Effector memory CD8-positive, alpha-beta T cell (primary cell): ENCODE measurements at places on chromosomes 5 and 9.
A peak's percentile ranks its signal among the peaks of the same experiment; 100 is the strongest.

GRCh38 chr5:173771121-173771724, 116.9 kb upstream of the CPEB4 start:
- DNase-seq: no peak
- H3K36me3 ChIP-seq: no peaks in the 10 kb centered on the region
- H3K4me1 ChIP-seq: peaks cover 2% of the 10 kb centered on the region

- H3K27me3 ChIP-seq: peaks cover 12% of the 10 kb centered on the region
- H3K4me3 ChIP-seq: no peak overlapping the region
- no peak for DNase-seq
- H3K27ac ChIP-seq: no peak overlapping the region
Measured at GRCh38 chr9:129776566-129776937, 23.7 kb upstream of the PTGES start.

GRCh38 chr5:109354761-109355160, 55.0 kb downstream of the PJA2 start:
- no peak for DNase-seq
- H3K27me3 ChIP-seq: no peaks in the 10 kb centered on the region
- peaks cover 16% of the 10 kb centered on the region for H3K4me1 ChIP-seq

- no peaks in the 10 kb centered on the region for H3K4me1 ChIP-seq
- H3K4me3 ChIP-seq: no peak overlapping the region
- peaks cover 7% of the 10 kb centered on the region for H3K27me3 ChIP-seq
- DNase-seq: no peak
- H3K36me3 ChIP-seq: peaks cover 3% of the 10 kb centered on the region
Measured at GRCh38 chr9:18678821-18679590, 205.1 kb downstream of the ADAMTSL1 start.

DNA sequence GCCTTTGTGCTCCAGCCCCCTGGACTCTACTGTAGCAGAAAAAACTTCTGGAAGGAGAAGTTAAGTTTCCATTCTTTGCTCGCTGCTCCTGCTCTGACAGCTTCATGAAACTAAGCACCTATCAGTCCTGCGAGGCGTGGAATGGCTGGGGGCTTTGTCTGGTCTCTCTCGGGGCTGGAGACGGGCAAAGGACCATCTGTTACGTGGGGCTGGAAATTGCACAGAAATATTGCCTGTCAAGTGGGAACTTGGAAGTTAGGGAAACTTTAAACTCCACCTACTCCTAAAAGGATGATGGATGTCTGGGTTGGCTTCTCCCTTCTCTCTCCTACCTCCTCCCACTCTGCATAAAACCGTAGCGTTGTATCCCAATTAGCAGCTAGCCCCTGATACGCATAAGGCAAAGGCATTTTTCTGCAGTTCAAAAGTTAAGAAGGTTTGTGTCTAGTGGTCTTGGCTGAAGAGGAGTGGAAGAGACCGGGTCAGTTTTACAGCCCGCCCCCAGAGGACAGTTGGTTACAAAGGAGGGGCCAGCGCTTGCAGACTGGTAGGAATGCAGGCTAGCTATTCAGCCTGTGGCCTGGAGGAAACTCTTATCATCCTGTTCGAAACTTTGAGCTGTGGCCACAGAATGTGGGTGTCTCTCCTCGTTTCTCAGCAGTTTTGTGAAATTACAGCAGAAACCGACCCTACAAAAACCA, 1.3 kb downstream of the FBXL7 start:
- H3K4me1 ChIP-seq: no peaks in the 10 kb centered on the region
- peaks cover 29% of the 10 kb centered on the region for H3K27me3 ChIP-seq
- no peaks in the 10 kb centered on the region for H3K36me3 ChIP-seq
- H3K4me3 ChIP-seq: no peak overlapping the region
- no peak overlapping the region for H3K27ac ChIP-seq
- DNase-seq: no peak

DNA sequence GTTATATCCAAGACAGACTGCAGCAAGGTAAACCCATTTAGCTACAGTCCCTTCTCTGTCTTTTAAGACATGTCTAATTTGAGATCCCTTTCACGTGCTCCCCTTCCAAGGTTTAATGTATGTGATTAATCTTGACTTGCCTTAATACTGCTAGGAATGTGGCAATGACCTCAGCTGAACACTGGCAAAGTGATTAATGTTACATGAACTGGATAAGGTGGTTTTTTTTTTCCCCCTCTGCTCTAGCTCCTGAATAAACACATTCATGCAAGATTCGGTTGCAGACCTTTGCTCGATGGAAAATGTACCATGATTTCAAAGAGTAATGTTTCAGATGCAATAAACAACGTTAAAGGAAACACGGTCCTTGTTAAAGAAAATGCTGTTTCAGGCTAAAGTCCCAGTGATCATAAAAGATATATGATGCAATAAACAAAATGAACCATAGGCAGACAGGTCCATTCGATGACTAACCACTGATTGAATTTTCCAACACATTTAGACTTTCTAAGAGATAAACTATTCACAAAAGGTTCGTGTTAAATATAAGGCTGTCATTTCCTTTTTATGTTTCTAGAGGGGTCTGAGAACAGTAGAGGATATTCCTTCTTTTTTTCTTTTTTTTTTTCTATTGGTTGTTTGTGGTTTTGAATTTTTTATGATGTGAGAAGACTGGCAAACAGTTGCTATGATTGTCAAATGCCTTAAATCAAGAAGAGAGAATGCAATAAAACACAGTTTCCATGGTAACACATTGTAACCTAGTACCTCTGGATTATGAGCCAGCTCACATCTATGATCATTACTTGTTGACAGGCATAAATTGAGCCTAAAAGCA, 44.7 kb upstream of the ZNF608 start:
- H3K4me3 ChIP-seq: no peak overlapping the region
- no peaks in the 10 kb centered on the region for H3K27me3 ChIP-seq
- H3K4me1 ChIP-seq: no peaks in the 10 kb centered on the region
- H3K27ac ChIP-seq: no peak overlapping the region

GRCh38 chr5:95241635-95242034, 43.3 kb downstream of the MCTP1 start:
- no peak overlapping the region for H3K4me3 ChIP-seq
- H3K27me3 ChIP-seq: no peaks in the 10 kb centered on the region
- H3K4me1 ChIP-seq: no peaks in the 10 kb centered on the region
- no peaks in the 10 kb centered on the region for H3K36me3 ChIP-seq
- no peak overlapping the region for H3K27ac ChIP-seq

DNA sequence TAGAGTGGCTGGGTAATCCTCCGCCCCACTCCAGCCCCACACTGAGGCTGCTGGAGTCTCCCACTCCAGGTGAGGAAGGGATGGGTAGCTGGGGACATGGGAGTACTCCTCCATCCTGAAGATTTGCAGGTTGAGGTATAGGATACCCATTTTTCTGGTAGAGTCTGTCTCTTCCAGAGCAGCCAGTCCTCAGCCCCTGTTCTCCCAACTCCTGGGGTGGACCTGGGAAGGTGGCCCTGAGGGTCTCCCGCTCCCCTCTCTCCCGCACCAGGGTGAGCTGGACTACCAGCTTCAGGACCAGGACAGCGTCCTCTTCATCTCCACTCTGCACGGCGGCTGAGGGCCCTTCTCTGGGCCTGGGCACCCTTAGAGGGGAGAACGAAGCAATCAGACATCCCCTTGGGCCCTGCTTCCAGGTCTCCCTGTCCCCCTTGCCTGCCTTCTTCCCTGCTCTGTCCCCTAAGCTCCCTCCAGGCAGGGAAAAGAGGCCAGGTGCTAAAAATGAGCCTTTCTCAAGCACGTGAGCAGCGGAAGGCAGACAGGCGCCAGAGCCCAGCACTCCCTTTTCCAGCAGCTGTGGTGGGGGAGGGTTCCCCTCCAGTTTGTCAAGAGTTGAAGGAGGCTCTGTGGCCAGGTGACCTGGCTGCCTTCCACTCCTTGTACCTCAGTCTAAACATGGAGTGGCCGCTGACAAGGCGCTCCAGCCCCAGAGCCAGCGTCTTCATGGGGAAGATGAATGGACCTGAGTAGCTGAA, 18.4 kb downstream of the URM1 start:
- H3K4me3 ChIP-seq: no peak overlapping the region
- no peaks in the 10 kb centered on the region for H3K27me3 ChIP-seq
- peaks cover 27% of the 10 kb centered on the region for H3K36me3 ChIP-seq
- no peak for DNase-seq
- no peak overlapping the region for H3K27ac ChIP-seq

GRCh38 chr5:136676685-136677084, 311.3 kb upstream of the TRPC7 start:
- H3K27ac ChIP-seq: no peak overlapping the region
- no peaks in the 10 kb centered on the region for H3K36me3 ChIP-seq
- no peaks in the 10 kb centered on the region for H3K4me1 ChIP-seq
- no peaks in the 10 kb centered on the region for H3K27me3 ChIP-seq
- H3K4me3 ChIP-seq: no peak overlapping the region
- no peak for DNase-seq

- H3K4me1 ChIP-seq: no peaks in the 10 kb centered on the region
- peaks cover 9% of the 10 kb centered on the region for H3K27me3 ChIP-seq
- no peak overlapping the region for H3K4me3 ChIP-seq
- H3K36me3 ChIP-seq: peaks cover 3% of the 10 kb centered on the region
- no peak for DNase-seq
- H3K27ac ChIP-seq: no peak overlapping the region
Measured at GRCh38 chr5:110335361-110336066, 391.0 kb downstream of the TMEM232 start.

GRCh38 chr9:124215956-124216355, 41.8 kb upstream of the NEK6 start:
- H3K4me1 ChIP-seq: peaks cover 67% of the 10 kb centered on the region
- H3K4me3 ChIP-seq: peak overlapping the region; percentile 77
- peaks cover 11% of the 10 kb centered on the region for H3K36me3 ChIP-seq
- H3K27me3 ChIP-seq: no peaks in the 10 kb centered on the region
- peak overlapping the region; percentile 86 for H3K27ac ChIP-seq

- no peaks in the 10 kb centered on the region for H3K27me3 ChIP-seq
- H3K27ac ChIP-seq: peak overlapping the region; percentile 100
- no peak for DNase-seq
- H3K4me1 ChIP-seq: peaks cover 29% of the 10 kb centered on the region
- no peak overlapping the region for H3K4me3 ChIP-seq
Measured at GRCh38 chr5:138461343-138462125, 3.7 kb upstream of the EGR1 start.

GRCh38 chr9:133054966-133055365, 6.8 kb upstream of the CEL start:
- no peak overlapping the region for H3K4me3 ChIP-seq
- no peaks in the 10 kb centered on the region for H3K27me3 ChIP-seq
- peaks cover 24% of the 10 kb centered on the region for H3K4me1 ChIP-seq
- no peak overlapping the region for H3K27ac ChIP-seq
- no peak for DNase-seq

DNA sequence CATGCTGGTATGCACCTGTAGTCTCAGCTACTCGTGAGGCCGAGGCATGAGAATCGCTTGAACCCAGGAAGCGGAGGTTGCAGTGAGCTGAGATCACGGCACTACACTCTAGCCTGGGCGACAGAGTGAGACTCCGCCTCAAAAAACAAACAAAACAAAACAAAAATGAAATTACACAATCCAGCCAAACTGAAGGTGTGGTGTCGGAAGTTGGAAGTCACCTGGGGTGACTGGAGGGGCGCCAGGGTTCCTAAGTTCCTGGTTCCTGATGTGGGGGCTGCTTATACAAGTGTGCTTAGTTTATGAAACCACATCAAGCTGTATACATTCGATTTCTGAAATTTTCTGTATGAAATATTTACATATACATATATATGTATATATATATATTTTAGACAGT, 3.7 kb upstream of the DOLPP1 start:
- no peak for DNase-seq
- H3K4me1 ChIP-seq: peaks cover 9% of the 10 kb centered on the region
- H3K36me3 ChIP-seq: peaks cover 20% of the 10 kb centered on the region
- H3K4me3 ChIP-seq: no peak overlapping the region

- H3K36me3 ChIP-seq: no peaks in the 10 kb centered on the region
- DNase-seq: no peak
- peaks cover 53% of the 10 kb centered on the region for H3K27me3 ChIP-seq
- no peak overlapping the region for H3K27ac ChIP-seq
Measured at GRCh38 chr9:1005043-1005667, 28.7 kb downstream of the DMRT3 start.

DNA sequence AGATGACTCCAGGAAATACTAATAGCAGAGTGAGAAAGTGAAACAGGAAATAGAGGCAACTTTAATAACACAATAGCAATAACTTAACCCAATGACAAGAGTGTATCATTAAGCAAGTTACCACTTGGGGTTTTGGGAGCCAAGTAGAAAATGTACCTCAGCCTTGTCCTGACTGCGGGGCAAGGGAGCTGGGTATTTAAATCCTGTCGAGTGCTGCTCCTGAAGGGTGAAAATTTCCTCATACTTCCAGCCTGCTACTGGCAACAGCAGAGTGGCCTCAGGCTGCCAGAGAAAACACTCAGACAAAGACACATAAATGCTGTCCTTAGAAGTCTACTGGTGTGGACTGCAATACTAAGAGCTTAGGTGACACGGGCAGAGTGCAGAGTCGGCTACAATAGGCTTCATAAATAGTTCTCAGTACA, 112.5 kb upstream of the EMB start:
- H3K4me1 ChIP-seq: peaks cover 11% of the 10 kb centered on the region
- no peaks in the 10 kb centered on the region for H3K27me3 ChIP-seq
- peak overlapping the region; percentile 78 for H3K27ac ChIP-seq
- H3K4me3 ChIP-seq: peak overlapping the region; percentile 42
- DNase-seq: no peak
- H3K36me3 ChIP-seq: no peaks in the 10 kb centered on the region

DNA sequence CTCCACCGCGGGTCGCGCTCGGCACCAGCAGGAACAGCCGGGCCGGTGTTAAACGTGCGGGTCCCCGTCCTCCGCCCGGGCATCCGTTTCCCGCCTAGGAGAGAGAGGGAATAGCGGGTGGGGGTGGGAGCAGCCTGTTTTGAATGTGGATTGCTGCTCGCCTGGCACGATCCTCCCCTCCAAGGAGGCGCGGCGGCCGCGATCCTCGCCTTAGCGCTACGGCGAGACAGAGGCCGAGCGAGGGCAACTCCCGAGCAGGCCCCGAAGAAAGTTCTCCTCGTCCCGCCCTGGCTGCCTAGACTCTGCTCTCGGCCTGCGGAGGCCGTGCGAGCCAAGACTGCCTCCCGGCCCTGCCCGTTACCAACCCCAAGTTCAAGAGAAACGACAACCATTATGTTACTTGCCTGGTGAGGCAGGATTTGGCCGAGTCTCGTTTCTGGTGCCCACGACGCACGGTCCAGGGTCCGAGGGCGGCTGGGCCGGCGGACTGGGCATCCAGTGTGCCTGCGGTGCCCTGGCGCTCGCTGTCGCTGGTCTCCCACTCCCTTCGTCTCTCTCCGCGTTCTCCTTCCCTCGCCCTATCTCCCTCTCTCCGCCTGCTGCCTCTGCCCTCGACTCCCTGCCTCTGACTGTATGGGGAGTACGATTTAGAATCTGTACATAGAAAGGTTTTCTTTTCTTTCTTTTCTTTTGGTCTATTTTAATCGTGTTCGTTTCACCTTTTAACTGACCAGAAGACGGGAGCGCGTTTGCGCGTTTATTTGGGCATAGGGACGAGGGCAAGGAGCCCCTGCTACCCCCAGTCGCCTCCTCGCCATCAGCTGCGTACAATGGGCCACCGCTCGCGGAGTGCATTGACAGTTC, 724 bp downstream of the NR2F1-AS1 start:
- peaks cover 41% of the 10 kb centered on the region for H3K27me3 ChIP-seq
- DNase-seq: no peak
- H3K4me3 ChIP-seq: no peak overlapping the region
- peaks cover 3% of the 10 kb centered on the region for H3K36me3 ChIP-seq
